ENCODE measurements at places on chromosomes 2 and 18.

GRCh38 chr2:33477473-33478468 is 1.3 kb downstream of the RASGRP3 start:
- no peak for DNase-seq

DNA sequence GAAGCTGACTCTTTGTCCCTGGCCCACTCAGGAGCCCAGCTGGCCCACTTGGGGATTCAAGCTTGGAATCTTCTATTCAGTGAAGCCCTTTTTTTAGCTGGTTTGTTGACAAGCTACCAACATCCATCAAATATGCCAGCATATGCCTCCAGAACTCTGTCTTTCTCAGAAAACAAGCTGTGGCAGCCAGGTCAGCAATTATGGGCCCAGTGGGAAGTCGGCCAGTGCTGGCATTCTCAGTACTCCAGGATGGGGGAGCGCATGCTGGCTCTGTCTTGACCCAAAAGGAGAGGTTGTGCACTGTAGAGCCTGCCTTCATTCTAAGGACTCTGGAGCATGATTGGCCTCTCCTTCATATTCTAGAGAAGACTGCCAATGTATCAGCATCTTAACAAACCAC is 401.5 kb downstream of the CNTNAP5 start:
- no peak for DNase-seq

- DNase-seq: no peak
These were observed 98.5 kb downstream of the SMAD7 start for GRCh38 chr18:48852292-48852691.

DNA sequence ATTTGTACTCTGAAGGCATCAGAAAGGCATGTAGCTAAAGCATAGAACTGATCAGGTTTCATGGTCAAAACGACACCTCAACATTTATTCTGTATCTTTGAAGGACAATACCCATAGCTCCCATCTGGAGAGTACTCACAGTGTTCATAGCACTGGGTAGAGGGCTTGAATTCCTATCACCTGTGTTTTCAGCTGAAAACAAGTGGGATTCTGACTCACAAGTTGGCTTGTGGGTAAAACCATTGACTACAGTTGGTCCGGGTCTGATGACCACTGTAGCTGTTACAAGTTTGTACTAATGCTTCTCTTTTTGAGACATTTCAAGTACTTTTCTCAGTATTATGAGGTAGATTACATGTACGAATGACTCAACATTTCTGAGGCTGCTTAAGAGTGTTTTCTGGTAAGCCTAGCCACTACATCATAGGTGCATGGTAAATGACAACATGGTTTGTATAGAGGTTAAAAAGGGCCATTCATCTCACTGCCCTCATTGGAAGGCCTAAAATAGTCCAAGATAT is 68.6 kb upstream of the PELI1 start:
- DNase-seq: no peak

- no peak for DNase-seq
These were observed 534.2 kb downstream of the SPAG16 start for GRCh38 chr2:213818436-213818835.

DNA sequence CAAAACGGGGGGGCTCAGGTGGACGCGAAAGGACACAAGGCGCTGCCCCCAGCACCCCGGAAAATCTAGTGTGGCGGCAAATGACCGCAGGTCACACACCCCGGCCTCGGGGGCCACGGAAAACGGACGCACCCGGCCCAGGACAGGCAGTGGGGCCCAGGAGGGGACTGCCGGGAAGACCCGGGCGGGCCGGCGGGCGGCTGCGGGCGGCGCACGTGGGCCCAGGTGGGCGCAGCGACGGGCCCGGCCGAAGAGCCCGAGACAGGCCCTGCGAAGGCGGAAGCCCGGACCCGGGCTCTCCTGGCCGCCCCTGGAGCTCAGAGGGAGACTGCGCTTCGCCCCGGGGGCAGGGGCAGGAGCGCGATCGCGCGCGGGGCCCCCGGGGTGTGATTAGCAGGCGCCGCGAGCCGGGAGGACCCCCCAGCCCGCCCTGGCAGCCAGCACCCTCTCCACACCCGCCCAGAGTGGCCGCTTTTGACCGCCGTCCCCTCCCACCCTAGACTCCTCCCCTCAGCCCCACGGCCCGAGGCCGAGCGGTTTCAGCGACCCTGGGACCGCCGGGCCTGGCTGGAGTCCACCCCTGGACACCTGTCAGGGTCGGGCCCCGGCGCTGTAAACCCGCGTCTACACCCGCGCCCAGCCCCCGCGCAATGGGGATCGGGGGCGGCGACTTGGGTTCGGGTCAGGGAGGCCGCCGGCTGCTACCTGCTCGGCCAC is 773 bp downstream of the MBP start:
- peak; percentile 35 for DNase-seq

GRCh38 chr2:208352644-208353567 is 53.7 kb upstream of the PTH2R start:
- no peak for DNase-seq

- DNase-seq: no peak
These were observed 74.8 kb downstream of the CDK15 start for GRCh38 chr2:201880993-201881611.

GRCh38 chr2:209570194-209570593 is 146.3 kb downstream of the MAP2 start:
- no peak for DNase-seq

DNA sequence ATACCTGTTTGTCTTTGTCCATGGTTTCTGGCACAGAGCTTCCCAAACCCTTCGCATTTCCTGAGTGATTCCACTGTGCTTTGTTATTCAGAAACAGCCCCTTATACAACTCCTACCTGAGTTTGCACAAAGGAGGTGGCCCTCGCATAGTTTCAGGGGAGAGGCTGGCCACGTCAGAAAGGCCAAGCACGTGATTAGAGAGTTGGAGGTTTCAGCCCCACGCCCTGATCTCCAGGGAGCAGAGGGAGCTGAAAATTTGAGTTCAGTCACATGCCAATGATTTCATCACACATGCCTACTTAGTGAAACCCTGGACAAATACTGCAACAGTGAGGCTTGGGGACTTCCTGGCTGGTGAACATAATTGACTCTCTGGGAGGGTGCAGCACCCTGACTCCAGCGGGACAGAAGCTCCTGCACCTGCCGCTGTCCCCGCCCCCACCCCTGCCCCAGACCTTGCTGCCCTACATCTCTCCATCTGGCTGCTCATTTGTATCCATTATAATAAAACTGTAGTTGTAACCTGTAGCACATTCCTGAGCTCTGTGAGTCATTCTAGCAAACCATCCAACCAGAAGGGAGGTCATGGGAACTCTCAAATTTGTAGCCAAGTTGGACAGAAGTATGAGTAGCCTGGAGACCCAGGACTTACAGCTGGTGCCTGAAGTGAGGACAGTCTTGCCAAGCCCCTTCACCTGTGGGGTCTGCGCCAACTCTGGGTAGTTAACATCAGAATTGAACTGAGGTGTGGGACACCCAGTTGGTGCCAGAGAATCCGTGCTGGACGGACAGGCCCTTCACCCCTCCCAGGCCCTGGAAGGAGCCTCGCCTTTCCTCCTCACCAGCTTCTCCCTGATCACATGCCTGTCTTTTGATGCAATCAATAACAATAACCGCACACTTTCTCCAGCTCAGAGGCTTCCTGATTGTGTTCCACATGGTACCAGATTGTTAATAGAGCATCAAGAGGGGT is 224.3 kb downstream of the ANAPC1 start:
- DNase-seq: no peak

- DNase-seq: no peak
These were observed 75.1 kb downstream of the RTN4 start for GRCh38 chr2:54975175-54975574.

GRCh38 chr18:8732442-8733360 is 27.3 kb downstream of the MTCL1 start:
- no peak for DNase-seq

DNA sequence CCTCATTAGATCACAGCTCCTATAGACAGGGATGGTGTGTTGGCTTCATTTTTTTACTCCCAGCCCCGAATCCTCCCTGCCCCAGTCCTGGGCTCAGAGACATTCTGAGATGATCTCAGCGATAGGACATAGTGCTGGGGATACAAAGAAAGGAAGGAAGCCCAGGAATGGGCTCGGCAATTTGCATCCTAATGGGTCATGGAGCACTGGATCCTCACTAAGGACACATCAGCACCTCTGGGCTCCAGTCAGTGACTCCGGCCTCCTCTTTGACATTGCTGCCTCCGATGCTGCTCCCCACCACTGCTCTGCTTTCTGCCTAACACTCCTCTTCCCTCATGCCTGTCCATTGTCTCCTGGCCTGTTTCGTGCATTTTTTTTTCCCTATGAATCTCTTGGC is 489.1 kb downstream of the STK39 start:
- no peak for DNase-seq

DNA sequence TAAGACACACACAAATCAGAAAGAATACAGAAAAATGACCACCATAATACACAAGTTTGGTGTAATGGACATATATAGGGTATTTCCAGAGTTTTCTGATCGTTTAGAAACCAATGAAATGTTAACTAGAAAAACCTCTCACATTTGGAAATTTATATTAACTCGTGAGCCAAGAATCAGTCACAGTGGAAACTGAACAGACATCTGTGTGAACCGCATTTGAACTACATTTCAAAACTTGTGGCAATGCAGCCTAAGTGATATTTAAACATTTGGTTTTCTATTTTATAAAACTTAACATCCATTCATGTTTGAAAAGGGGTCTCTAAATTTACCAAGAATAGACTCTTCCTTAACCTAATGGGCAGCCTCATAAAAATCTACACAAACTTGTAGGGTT is 29.0 kb upstream of the KCNG2 start:
- no peak for DNase-seq

All from stimulated activated CD4-positive, alpha-beta T cell treated with anti-CD3 and anti-CD28 coated beads, Interleukin-12 subunit alpha, Interleukin-12 subunit beta, amount 100 ng/mL, for 4 hours (primary cell).